H54 (cell line): ENCODE measurements at places on chromosomes 2 and 18.

GRCh38 chr2:18910843-18911242 is 321.5 kb upstream of the NT5C1B start:
- peak; percentile 9 for DNase-seq

DNA sequence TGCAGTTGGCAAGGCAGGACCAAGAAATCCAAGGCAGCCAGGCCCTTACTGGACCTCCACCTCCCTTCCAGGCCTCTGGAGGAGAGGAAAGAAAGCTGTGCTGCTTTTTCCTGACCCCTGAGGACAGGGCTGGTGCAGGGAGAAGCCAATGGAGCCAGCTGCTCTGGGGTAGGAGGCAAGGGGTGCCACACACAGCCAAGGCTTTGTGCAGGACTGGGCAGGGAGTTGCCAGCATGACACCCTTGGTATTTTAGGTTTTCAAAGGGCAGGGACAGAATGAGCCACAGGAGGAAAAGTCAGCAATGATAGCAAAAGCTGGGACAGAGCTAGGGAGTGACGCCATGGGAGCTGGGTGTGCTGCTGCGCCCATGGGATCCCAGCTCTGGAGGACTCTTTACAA is 22.9 kb downstream of the CCT7 start:
- DNase-seq = no peak

- no peak for DNase-seq
Observed at GRCh38 chr2:4272261-4272858, 569.0 kb downstream of the DCDC2C start.

GRCh38 chr18:64966667-64967066 is 784.1 kb upstream of the CDH7 start:
- no peak for DNase-seq

GRCh38 chr2:142796161-142796560 is 81.3 kb upstream of the KYNU start:
- DNase-seq = no peak

GRCh38 chr2:190327867-190328572 is 8.4 kb upstream of the HIBCH start:
- DNase-seq = no peak

- no peak for DNase-seq
Observed at GRCh38 chr2:101596333-101596732, 101.2 kb upstream of the MAP4K4 start.

GRCh38 chr2:239102266-239102665 is 254.4 kb downstream of the TWIST2 start:
- no peak for DNase-seq

DNA sequence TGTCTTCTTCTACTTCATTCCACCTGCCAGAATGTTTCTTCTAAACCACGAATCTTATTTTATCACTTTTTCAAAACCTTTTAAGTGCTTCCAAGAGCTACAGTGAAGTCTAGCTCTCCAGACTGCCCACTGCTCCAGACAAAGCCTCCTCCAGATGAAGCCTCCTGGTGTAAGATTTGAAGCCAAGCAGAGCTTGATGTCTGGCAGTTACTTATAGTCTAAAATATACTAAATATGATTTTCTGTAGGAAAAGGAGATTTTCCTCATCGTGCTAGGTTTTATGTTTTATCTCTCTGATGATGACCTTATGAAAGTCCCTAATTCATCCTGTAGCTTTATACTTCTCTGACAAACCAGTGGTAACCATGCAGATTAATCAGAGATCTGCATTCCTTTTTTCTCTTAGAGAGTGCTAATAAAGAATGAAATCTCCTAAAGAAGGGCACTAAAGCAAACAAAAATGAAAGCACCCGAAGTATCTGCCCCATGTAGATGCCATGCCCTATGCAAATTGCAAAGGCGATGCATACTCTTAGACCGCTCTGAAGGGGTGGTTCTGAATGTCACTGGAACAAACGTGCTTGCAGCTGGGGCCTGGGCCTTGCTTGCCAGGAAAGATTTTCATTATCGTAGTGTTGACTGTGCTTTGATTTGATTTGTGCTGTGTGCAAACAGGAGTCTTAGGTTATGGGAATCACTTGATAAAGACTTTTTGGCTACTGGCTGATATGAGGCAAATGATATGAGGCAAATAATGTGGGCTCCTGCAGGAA is 314.2 kb downstream of the PID1 start:
- no peak for DNase-seq
